ENCODE measurements at places on chromosomes 4 and X.

DNA sequence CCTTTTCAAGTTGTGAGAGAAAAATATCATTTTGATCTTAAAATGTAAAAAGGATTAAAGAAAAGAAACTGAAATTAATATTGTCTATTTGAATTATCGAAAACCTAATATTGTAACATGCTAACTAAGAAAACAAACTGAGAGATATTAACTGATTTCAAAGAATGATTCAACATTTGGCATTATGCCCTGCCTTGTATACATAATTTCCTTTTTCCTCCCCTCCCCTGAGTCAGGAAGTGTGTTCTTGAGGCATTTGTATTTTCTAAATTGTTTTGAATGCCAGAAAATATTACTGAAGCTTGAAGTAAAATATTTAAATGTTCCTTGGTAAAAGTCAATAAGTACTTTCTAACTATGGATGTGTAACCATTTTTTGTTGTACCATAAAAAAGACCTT is 49.4 kb downstream of the RPS6KA3 start:
- DNase-seq = no peak

- no peak for DNase-seq
These were observed 5.9 kb upstream of the ARSD start for GRCh38 chrX:2934715-2935710.

DNA sequence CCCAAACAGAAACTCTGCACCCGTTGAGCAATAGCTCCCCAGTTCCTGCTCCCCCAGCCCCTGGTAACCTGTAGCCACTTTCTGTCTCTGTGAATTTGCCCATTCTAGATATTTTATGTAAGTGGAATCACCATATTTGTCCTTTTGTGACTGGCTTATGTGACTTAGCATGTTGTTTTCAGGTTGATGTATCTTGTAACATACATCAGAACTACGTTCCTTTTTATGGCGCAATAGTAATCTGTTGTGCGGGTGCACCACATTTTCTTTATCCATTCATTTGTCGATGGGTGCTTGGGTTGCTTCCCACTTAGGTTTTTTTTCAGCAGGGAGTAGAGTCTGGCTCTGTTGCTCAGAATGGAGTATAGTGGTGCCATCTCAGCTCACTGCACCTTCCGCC is 6.6 kb upstream of the PDZD4 start:
- DNase-seq = no peak

DNA sequence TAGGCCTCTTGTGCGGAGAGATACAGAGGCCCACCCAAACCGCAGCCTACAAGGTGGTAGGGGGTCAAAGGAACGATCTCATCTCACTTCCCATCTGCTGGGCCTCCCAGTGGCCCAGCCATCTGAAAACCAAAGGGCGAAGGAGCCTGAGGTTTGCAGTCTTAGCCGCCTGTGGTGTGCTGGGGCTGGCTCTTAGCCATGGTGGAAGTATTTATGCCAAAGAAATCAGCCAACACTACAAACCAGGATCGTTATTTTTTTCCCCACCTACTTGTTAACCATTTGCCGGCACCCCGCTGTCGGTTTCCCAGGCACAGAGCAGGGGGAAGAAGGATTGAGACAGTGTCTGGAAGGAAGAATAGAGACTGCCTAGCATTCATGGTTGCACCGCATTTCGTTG is 30.9 kb upstream of the CDKL5 start:
- no peak for DNase-seq

- no peak for DNase-seq
These were observed 1601.7 kb upstream of the TENM3 start for GRCh38 chr4:180641495-180641894.

DNA sequence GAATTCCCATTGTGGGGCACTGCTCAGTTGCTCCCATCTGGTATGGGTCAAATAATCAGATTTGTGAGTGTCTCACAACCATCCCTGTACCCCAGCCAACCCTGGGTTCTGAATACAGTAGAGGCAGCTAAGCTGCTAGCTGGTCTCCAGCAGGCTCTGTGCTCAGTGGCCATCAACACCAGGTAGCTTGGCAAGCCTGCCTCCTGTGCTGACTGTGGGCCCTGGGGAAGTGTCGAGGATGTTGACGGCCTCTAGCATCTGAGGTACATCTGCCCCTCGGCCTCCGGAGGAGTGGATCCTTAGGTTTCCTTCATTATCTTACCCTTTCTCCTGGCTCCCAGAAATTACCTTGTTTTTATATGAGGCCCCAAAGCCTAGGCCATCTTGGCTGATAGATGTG is 13.3 kb downstream of the RNF4 start:
- no peak for DNase-seq

GRCh38 chrX:132025041-132025440 is 1.9 kb downstream of the STK26 start:
- no peak for DNase-seq

- DNase-seq = no peak
These were observed 202.4 kb upstream of the GNPDA2 start for GRCh38 chr4:44928785-44929184.

DNA sequence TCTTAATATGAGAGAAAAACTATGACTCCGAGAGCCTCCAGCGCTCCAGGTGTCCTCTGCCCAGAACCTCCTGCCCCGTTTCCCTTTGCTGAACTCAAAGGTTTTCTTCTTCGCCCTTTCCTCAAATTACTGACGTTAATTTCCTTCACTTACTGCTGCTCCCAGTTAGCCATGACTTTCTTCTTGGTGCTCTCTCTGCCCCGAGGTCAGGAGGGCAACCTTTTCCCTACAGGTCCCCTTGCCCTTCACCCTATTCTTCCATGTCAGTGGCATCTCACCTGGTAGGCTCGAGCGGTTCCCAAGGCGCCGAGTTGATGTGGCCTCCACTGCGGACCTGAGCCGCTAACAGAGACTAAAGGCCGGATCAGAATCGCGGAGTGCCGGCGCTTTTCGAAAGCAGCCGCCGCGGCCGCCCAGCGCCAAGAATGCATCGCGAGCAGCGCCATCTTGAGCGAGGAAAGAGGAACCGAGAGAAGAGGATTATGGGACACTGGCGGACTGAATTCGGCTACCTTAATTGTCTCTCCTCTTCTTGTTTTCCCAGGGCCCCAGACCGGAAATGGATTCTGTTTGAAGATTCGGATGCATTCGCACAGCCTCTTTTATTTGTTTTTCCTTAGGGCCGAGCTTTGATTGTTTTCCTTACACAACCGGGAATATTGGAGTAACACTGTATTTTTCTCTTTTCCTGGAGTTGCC is at the start of gene ABCB7:
Gene ABCB7 (minus strand): TSS at position 457 of the 699 bp plus-strand sequence. CDS start 11 bp downstream, at position 446.
- peak; percentile 52 for DNase-seq

GRCh38 chrX:150482537-150483206 is 85.7 kb upstream of the MTM1 start:
- DNase-seq = no peak

- DNase-seq = no peak
These were observed 102.2 kb downstream of the MAMLD1 start for GRCh38 chrX:150465326-150465725.

- DNase-seq = no peak
These were observed 1132.9 kb downstream of the RAPGEF2 start for GRCh38 chr4:160235771-160236170.

DNA sequence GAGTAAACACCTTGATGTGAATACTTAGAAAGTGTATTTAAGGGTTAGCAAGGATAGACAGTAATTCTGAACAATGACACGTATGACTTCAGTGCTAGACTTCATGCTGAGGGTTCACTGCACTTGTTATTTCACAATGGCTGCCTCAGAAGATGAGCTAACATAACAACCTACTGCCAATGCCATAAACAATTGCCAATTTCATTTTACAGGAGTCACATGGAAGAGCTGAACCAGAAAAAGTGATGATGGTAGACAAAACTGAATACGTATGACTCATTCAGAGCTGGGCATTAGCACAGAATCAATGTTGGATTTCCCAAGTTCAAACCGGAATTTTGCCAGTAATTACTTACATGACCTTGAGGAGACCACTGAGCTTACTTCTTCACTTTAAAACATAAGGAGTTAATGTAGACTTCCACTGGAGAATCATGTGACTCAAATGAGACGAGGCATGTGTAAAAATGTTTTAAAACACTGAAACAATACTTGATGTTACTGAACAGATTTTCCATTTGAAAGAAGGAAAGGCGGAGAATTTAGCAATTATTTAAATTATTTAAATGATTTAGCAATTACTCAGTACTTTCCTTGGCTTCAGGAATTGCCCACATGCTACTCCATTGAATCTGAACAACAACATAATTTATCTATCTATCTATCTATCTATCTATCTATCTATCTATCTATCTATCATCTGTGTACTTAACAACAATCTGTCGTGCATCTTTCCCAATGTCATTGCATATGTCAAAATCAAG is 868.5 kb upstream of the SLIT2 start:
- no peak for DNase-seq

- DNase-seq = no peak
These were observed 88.6 kb downstream of the HHIP start for GRCh38 chr4:144734522-144734921.

DNA sequence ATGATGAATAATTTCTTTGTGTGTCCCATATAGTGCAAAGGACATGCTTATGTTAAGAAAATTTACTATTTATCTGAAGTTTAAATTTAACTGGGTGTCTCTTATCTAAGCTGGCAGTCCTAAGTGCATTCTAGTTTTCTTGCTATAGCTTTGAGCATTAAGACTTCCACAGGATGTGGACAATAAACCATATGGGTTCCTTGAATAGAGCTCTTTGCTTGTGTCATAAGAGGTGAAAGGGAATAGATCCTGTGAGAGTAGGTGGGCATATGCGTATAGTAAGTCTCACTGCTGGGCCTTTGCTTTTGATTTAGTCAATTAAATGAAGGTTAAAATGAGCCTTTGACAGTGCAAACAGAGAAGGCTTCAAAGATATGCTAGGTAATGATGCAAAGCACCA is 223.4 kb upstream of the GYPA start:
- DNase-seq = no peak

DNA sequence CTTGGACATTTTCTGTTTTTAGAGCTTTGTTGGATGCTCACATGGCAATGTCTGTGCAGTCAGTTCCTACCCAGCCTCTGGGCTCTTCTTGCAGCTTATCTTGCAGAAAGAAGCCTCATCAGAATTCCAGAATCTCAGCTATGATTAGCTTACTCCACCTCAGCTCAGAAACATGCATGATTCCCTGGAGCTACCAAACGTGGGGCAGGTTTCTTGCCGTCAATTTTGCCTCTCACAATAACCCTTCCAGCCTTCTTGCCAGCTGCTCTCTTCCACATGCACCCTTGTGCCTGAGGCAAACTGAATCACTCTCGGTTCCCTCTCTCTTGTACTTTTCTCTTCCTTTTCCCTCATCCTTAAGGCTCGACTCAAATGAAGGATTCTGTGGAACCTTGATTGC is 141.4 kb downstream of the PTTG2 start:
- DNase-seq = no peak

GRCh38 chr4:108829966-108830492 is 67.2 kb upstream of the ETNPPL start:
- no peak for DNase-seq

- DNase-seq = no peak
These were observed 1291.9 kb upstream of the TENM3 start for GRCh38 chr4:180951312-180951711.

- DNase-seq = no peak
These were observed 58.9 kb downstream of the PLAC1 start for GRCh38 chrX:134599184-134599914.

GRCh38 chr4:80266253-80266901 is at the start of gene FGF5:
TSS of gene FGF5 (plus strand) at chr4:80266664. CDS start at chr4:80266825, 161 bp downstream.
- DNase-seq = no peak

DNA sequence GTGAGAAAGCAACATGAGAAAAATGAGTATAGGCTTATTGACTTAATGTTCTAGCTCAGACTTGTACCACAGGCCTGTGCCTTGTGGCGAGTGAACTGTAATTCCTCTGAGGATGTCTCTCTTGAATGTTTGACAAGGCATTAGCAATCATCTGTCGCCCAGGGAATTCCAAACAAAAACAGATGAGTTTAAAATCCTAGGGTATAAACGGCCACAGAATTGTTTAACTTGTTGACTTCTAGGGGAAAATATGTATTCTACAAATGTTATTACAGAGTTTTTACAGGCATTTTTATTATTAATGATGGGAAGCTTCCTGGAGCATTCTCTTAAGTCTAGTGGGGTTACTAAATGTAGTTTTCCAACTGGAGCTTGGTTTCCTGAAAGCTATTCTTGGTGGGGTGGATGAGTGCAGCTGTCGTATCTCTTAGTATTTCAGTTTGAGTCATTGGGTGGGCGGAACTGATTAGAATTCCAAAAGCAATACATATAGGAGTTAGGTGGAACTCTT is 40.6 kb downstream of the ARHGAP10 start:
- no peak for DNase-seq

- DNase-seq = no peak
These were observed 44.5 kb downstream of the BRWD3 start for GRCh38 chrX:80765220-80765625.

- no peak for DNase-seq
These were observed 6.4 kb upstream of the RHOH start for GRCh38 chr4:40190465-40190864.
